IPS DF 6.9 (cell line): ENCODE measurements at places on chromosomes 16 and 17.

GRCh38 chr16:24130494-24131085 lies 125.5 kb upstream of the CACNG3 start:
- DNase-seq: no peak

DNA sequence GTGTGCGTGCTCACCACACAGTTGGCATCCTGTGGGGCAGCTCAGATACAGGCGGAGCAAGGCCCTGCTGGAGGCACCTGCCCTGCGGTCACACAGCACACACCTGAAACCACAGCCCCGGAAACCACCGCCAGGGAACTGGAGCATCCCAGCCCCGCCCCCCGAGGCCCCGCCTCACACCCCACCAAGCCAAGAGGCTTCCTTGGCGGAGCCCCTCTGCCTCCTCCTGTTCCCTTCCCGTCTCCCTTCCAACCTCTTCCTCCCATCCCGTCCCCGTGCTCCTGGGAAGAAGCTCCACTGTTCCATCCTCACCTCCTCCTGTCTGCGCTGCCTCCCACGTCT lies 205.5 kb downstream of the NTN1 start:
- DNase-seq: no peak

DNA sequence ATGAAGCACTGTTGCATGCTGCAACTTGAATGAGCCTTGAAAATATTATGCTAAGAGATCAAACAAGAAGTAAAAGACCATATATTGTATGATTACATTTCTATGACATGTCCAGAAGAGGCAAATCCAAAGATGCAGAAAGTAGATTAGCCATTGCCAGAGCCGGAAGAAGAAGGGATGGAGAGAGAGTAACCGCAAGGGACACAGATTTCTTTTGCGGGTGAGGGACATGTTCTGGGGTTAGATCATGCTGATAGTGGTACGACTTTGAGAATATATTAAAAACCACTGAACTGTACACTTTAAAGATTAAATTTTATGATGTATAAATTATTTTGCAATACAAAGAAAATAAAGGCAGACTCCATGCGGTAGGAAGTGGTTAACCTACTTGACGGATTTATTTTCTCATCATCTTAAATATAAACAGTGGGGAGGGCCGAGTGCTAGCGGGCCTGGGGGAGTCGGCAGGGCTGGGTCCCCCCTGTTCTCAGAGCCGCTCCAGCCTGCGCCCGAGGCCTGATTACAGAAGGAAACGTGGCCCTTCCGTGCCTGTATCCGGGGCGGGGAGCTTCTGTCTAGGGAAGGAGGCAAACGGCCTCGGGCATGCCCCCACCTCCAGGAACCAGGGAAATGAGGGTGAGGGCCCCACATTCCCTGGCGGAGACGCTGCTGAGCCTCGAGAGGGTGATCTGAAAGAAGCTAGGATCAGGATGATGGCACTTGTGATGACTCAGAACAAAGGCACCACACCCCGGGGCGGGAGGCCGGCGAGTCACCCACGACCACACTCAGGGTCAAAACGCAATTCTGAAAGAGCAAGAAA lies 48.0 kb downstream of the SHCBP1 start:
- no peak for DNase-seq

DNA sequence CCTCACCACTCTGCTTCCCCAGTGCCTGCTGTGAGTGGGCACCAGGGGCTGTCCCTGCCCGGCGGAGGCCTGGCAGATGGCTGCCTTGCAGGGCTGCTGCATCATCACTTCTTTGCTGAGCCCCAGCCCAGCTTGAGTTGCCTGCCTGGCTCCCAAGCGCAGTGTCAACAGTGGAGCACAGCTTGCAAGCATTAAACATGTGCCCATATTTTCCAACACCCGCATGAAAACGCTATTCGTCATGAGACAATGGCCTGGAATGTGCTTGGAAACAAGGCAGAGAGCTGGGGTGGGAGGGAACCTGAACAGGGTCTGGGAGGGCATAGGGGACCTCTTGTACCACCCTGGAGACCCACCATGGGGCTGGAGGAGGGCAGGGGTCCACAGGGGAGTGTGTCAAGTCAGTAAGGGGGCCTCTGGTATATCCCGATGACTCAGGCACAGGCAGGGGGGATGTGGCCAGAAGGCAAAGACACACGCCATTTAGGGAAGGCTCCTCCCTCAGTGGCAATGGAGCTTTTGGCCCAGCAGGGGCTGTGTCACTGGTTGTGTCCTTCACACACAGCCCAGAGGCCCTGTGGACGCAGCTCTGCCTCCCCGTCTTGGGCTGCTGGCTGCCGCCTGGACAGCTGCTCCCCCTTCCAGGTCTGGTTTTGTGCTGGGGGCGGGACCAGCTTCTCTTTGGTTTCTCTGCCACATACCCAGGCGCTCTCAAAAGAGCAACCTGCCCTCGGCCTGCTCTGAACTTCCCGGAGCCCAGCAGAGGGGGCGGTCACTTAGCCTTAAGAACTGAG lies 17.4 kb upstream of the MTSS2 start:
- no peak for DNase-seq

- no peak for DNase-seq
Measured at GRCh38 chr16:59988591-59988990, 1254.5 kb upstream of the GOT2 start.

GRCh38 chr17:59353106-59353854 lies 21.8 kb downstream of the YPEL2 start:
- no peak for DNase-seq

DNA sequence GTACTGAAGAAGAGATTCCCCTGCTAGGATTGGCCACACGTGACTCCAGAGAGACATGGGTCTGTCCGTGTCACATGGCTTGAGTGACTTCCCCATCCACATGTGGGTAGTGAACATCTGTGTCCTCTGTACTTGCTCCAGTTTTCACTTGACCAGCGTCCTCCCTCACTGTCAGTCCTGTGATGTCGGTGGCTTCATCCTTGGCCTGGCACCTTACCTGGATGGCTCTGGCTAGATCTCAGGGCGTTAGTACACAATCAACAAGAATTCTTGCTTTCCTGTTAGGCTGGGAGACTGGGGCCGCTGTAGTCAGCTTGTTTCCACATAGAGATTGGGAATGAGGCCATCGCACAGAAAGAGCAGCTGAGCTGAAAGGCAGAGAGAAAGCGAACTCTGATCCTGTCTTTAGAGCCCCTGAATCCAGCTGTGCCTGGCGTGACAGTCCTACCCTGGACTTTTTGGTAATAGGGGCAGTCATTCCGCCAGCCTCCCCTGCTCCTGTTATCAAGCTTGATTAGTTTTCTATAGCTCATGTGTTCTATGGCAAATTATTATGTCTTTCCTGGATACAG lies 227.3 kb downstream of the SNX29 start:
- no peak for DNase-seq

- no peak for DNase-seq
Measured at GRCh38 chr16:84794626-84795025, 25.2 kb upstream of the CRISPLD2 start.

DNA sequence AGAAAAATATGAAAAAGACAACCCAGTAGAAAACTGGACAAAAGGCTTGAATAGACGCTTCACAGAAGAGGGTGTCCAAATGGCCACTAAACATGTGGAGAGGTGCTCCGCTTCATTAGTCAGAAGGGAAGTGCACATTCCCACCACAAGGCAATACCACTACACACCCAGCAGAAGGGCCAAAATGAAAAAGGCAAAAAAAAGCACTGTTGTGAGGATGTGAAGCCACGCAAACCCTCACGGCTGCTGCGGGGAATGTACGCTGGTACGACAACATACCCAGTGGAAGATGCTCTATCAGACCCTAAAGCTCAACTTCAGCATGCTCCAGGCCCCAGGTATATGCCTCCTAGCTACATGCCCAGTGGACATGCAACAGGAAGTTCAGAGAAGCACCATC lies 17.0 kb downstream of the PIK3R5 start:
- DNase-seq: no peak

- DNase-seq: no peak
Measured at GRCh38 chr17:50947782-50948543, 81.8 kb upstream of the TOB1 start.

- no peak for DNase-seq
Measured at GRCh38 chr16:23505180-23505665, 5.1 kb downstream of the GGA2 start.

DNA sequence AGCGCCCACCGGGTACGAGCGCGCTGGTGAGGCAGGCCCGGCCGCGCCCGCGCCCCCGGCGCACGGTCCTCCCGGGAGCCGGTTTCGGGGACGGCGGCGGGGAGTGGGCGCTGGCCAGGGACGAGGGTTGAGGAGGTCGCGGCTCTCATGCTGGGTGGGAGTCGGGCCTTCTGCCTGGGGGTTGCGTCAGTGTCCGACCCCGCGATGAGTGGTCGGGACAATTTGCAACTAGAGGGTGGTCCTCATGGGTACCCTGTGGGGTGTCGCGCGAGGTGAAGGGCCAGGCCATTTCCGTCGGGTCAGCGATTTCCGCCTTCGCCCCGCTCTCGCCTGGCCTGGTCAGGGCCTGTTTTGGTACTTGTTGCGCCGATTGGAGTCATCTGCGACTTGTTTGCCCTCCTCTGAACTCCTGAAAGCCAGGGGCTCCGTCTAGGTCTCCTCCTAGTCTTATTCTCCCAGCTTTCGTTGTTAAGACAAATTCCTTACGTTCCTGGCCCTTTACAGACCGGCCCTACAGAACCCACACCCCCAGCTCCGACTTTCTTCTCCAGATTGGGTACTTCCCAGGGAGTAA lies 14.9 kb downstream of the NAA60 start:
- no peak for DNase-seq

GRCh38 chr16:11175787-11176341 lies 80.1 kb downstream of the SOCS1 start:
- DNase-seq: no peak
